ENCODE measurements at places on chromosomes 13 and 19. TPM values are rescaled to one million over a fixed set of nuclear protein-coding genes. Genes with fewer than 3 reads are reported as not detected.
A peak's percentile ranks its signal among the peaks of the same experiment; 100 is the strongest.

GRCh38 chr19:913080-913748 lies at the start of gene R3HDM4:
Gene R3HDM4 (minus strand): TSS chr19:913219. CDS start chr19:913157, 62 bp downstream.
- peak within 1 kb of the TSS; percentile 90 for H3K4me3 ChIP-seq
- DNase-seq = peak; percentile 85
- peak within 1 kb of the TSS; percentile 98 for H3K27ac ChIP-seq
- peaks cover 34% of the 10 kb centered on the region for H3K4me1 ChIP-seq

DNA sequence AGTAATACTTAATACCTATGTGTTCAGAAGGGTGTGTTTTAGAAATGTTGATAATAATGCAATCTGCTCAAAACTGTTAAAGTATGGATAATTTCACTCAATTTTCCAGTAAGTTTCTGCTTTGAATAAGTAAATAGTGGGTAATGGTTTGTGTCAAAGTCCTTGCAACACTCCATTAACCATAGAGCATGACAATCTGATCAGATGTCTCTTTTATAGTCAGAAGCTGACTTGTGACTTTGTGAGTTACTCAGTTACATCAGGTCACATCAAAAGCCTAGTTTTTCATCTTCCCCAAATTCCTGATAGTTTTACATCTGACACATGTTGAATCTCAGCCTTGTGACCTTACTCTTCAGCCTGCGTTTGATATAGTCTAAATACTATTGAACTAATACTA lies 338.0 kb downstream of the EFNB2 start:
- DNase-seq = no peak
- H3K27me3 ChIP-seq = peaks cover 9% of the 10 kb centered on the region

DNA sequence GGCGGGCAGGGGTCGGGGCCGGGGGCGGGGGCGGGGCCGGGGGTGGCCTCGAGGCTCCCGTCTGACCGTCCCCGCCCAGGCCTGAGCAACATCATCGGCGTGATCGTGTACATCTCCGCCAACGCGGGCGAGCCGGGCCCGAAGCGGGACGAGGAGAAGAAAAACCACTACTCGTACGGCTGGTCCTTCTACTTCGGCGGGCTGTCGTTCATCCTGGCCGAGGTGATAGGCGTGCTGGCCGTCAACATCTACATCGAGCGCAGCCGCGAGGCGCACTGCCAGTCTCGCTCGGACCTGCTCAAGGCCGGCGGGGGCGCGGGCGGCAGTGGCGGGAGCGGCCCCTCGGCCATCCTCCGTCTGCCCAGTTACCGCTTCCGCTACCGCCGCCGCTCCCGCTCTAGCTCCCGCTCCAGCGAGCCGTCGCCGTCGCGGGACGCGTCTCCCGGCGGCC lies 9.4 kb upstream of the CACNG6 start:
- H3K36me3 ChIP-seq = peaks cover 19% of the 10 kb centered on the region
- H3K27ac ChIP-seq = no peak overlapping the region
- peaks cover 23% of the 10 kb centered on the region for H3K4me1 ChIP-seq

GRCh38 chr13:83950293-83950692 lies 68.0 kb upstream of the SLITRK1 start:
- no peaks in the 10 kb centered on the region for H3K27me3 ChIP-seq
- H3K4me1 ChIP-seq = no peaks in the 10 kb centered on the region
- H3K27ac ChIP-seq = no peak overlapping the region
- no peak for DNase-seq
- no peak overlapping the region for H3K4me3 ChIP-seq

Gene UBE2L5
- total RNA-seq = not detected

GRCh38 chr13:21318891-21319532 lies 140.1 kb downstream of the ZDHHC20 start:
- no peaks in the 10 kb centered on the region for H3K27me3 ChIP-seq
- no peak for DNase-seq
- no peak overlapping the region for H3K27ac ChIP-seq
- no peaks in the 10 kb centered on the region for H3K36me3 ChIP-seq

Gene MBD3L2
- total RNA-seq = not detected

Gene SLC1A6
- total RNA-seq = not detected

Gene PNMA8C
- total RNA-seq = not detected

GRCh38 chr13:39881887-39882286 lies 226.4 kb downstream of the COG6 start:
- H3K36me3 ChIP-seq = peaks cover 38% of the 10 kb centered on the region
- no peak overlapping the region for H3K27ac ChIP-seq
- H3K27me3 ChIP-seq = peaks cover 1% of the 10 kb centered on the region
- DNase-seq = no peak

DNA sequence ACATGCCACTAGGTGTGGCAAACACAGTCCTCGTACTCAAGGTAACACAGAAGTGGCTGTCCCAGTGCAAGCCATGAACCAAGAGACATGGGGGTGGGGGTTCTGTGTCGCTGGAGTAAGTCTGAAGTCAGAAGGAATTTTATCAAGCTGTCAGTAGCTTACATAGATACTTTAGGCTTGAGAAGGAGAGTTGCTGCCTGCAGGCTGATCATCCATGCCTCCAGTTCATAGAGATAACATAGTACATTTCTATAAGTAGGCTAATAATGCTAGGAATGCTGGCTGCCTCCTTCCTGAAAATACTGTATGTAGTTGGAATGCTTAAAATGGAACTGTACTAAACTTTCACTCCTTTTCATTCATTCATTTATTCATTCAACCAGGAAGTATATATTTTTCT lies 70.1 kb downstream of the CAB39L start:
- no peaks in the 10 kb centered on the region for H3K36me3 ChIP-seq
- no peak for DNase-seq
- peaks cover 15% of the 10 kb centered on the region for H3K27me3 ChIP-seq
- no peak overlapping the region for H3K4me3 ChIP-seq
- peaks cover 40% of the 10 kb centered on the region for H3K4me1 ChIP-seq

GRCh38 chr19:8158411-8159074 lies 9.2 kb upstream of the FBN3 start:
- no peak overlapping the region for H3K27ac ChIP-seq
- peak; percentile 74 for DNase-seq

- no peak for DNase-seq
- peak overlapping the region; percentile 25 for H3K27ac ChIP-seq
- H3K4me1 ChIP-seq = peaks cover 27% of the 10 kb centered on the region
- peaks cover 4% of the 10 kb centered on the region for H3K27me3 ChIP-seq
Observed at GRCh38 chr19:55336101-55336500, 3.6 kb upstream of the KMT5C start.

DNA sequence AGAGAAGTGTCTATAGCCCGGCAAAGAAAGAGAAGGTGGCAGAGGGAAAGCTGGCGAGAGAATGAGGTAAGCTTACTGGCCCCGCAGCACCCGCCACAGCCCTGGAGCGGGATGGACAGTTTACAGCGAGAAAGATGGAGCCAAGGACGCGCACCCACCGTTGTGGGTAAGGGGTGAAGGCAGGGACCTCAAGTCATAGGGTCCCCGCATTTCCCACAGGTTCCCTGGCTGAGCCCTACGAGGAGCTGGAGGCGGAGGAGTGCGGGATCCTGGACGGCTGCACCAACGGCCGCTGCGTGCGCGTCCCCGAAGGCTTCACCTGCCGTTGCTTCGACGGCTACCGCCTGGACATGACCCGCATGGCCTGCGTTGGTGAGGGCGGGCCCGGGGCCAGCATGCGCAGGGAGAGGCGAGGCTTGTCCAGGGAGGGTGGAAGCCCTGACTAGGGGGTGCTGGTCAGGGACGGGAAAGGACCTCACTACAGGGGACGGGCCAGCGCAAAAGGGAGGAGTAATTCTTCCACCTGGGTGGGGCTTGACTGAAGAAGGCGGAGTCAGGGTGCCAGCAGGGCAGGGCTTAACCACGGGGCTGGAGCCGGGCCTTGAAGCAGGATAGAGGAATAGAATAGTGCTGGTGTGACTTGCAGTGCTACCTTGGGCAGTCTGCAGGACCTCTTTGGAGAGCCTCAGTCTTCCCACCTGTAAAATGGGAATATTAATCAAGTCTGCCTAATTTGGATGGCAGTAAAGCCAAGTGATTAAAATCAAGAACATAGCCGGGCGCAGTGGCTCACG lies 26.5 kb downstream of the LTBP4 start:
- DNase-seq = peak; percentile 53
- H3K27me3 ChIP-seq = no peaks in the 10 kb centered on the region
- H3K36me3 ChIP-seq = peaks cover 4% of the 10 kb centered on the region

GRCh38 chr13:108779308-108779707 lies 149.9 kb downstream of the MYO16 start:
- no peaks in the 10 kb centered on the region for H3K36me3 ChIP-seq
- H3K4me3 ChIP-seq = no peak overlapping the region
- no peaks in the 10 kb centered on the region for H3K27me3 ChIP-seq
- H3K4me1 ChIP-seq = no peaks in the 10 kb centered on the region
- no peak for DNase-seq

Gene PGLYRP2
- 0.70 TPM for total RNA-seq

- peaks cover 5% of the 10 kb centered on the region for H3K27me3 ChIP-seq
- H3K4me1 ChIP-seq = peaks cover 33% of the 10 kb centered on the region
- no peak for DNase-seq
- H3K4me3 ChIP-seq = peak overlapping the region; percentile 95
- H3K36me3 ChIP-seq = peaks cover 70% of the 10 kb centered on the region
Observed at GRCh38 chr19:57351867-57352266, 796 bp downstream of the ZNF304 start.

GRCh38 chr13:35814605-35815011 lies 316.6 kb downstream of the DCLK1 start:
- peaks cover 6% of the 10 kb centered on the region for H3K27me3 ChIP-seq
- H3K4me3 ChIP-seq = no peak overlapping the region
- no peak overlapping the region for H3K27ac ChIP-seq
- no peaks in the 10 kb centered on the region for H3K36me3 ChIP-seq

Gene RDH8
- not detected for total RNA-seq

- no peak for DNase-seq
- no peak overlapping the region for H3K4me3 ChIP-seq
- H3K4me1 ChIP-seq = no peaks in the 10 kb centered on the region
- no peaks in the 10 kb centered on the region for H3K27me3 ChIP-seq
Observed at GRCh38 chr13:41851351-41851750, 109.6 kb downstream of the VWA8 start.

DNA sequence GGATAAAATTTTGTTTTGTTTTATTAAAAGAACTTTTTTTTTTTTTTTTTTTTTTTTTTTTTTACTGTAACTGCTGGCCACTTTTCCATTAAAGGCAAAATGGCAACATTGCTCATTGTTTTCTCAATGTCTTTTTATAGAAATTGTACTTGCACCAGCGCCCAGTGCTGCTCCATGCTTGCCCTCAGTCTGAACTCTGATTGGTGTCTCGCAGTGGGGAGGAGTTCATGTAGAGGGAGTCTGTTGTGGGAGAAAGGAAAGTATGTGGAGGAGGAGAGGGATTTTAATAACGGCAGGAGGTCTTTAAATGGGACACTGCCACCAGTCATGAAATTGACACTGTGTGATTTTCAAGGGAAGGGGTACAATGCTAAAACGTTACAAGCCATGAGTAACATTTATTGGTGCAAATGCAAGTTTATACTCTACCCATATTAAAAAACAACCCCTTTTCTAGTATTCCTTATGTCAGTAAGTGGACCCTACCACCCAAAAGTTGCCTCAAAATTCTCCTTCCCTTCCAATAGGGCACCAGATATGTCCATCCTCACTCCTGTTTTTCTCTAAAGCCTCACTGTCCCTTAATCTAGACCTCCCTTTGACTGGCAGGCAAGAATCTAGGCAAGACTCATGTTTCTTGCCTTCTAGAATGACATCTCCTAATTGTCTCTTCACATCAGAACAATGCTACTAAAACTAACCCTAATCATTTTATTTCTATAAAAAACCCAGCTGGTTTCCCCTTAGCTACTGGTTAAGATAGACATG lies 3.2 kb downstream of the RASL11A start:
- H3K27me3 ChIP-seq = no peaks in the 10 kb centered on the region
- H3K27ac ChIP-seq = no peak overlapping the region
- DNase-seq = no peak
- H3K4me3 ChIP-seq = no peak overlapping the region

DNA sequence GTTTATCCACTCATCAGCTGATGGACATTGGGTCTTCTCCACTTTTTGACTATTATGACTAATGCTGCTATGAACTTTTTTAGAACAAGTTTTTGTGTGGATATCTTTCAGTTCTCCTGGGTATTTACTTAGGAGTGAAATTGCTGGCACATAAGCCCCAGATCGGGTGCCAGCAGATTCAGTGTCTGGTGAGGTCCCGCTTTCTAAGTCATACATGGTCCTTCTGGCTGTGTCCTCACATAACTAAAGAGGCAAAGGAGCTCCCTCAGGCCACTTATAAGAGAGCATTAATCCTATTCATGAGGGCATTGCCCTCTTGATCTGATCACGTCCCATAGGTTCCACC lies 600 bp upstream of the ZNF226 start:
- no peak for DNase-seq
- H3K36me3 ChIP-seq = peaks cover 36% of the 10 kb centered on the region
- no peaks in the 10 kb centered on the region for H3K27me3 ChIP-seq
- H3K4me3 ChIP-seq = peak overlapping the region; percentile 96

DNA sequence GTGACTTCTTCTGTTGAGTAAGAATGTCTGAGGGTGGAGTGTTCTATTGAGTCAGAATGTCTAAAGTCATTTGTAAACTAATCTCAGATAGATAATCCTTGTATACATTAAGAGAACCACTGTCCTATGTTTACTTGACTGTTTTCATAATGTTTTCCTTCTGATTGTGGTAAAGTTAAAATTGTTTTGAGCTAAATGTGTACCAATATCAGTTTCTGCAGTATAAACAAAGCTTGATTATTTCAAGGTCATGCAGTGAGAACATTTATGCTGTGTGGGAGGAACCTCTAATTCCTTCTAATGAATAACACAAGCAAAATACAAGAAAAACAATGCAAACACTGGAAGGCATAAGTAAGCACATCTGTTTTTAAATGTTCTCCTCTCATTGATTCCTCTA lies 434.6 kb downstream of the FGF14 start:
- H3K4me3 ChIP-seq = no peak overlapping the region
- H3K4me1 ChIP-seq = no peaks in the 10 kb centered on the region
- H3K36me3 ChIP-seq = no peaks in the 10 kb centered on the region
- H3K27ac ChIP-seq = no peak overlapping the region
- no peak for DNase-seq

DNA sequence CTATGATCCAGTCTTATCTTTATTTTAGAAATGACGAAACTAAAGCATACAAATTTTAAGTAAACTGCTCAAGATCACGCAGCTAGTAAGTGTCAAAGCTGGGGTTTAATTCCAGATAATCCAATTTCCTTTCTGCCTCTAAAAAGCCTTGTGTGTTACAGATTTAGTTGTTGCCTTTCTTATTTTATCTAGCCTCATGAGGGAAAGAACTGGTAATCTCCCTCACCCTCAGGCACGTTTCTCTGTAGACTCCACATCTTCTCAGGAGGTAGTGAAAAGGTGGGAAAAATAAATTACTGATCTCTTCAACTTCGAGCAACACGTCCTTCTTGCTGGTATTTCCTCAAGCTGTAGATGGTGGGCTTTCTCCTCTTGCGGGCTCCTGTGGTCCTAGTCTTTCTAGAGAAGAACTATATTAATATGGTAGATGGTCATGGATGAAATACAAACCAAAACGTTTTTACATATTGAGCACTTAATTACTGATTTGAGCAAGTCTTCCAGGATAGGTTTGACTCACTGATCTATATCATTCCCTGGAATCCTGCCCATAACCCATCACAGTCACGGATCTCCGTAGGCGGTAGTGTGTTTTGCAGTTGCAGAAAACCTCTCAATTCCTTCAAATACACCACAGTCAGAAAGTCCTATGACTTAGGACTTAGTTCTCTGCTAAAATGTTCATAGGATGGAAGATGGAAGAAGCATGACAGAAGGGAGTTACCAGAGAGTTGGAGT lies 519.5 kb downstream of the DCT start:
- no peak overlapping the region for H3K4me3 ChIP-seq
- H3K36me3 ChIP-seq = no peaks in the 10 kb centered on the region
- no peak overlapping the region for H3K27ac ChIP-seq
- peaks cover 6% of the 10 kb centered on the region for H3K27me3 ChIP-seq
- no peaks in the 10 kb centered on the region for H3K4me1 ChIP-seq

GRCh38 chr13:21231426-21231940 lies 55.0 kb downstream of the MRPL57 start:
- H3K4me3 ChIP-seq = no peak overlapping the region
- H3K27ac ChIP-seq = no peak overlapping the region
- no peak for DNase-seq
- peaks cover 2% of the 10 kb centered on the region for H3K27me3 ChIP-seq

Gene KIR3DL2
- not detected for total RNA-seq
